ENCODE measurements at places on chromosomes 12 and 14.
A peak's percentile ranks its signal among the peaks of the same experiment; 100 is the strongest.

- DNase-seq, result no peak
These were observed 1.4 kb downstream of the KCNMB4 start for GRCh38 chr12:70367258-70368141.

DNA sequence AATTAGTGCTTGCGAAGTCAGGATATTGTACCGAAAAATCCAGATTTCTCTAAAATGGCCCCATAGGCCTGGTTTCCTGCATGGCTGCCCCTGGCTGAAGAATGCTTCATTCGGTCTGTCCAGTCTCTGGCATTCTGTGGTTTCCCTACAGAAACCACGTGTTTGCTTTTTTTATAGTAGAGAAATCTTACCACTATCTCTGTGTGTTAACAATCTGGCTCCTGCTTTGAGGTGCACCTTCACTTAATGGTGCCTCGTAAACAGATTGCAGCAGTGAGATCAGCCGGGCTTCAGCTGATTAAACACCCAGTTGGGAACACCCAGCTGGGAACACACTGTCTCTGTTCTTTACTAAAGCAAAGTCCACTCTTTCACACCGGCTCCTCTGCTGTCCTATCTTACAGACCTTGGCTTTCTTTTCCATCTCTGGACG is 6.7 kb upstream of the DNAAF2 start:
- no peak for DNase-seq

GRCh38 chr14:52944254-52944653 is 6.6 kb downstream of the FERMT2 start:
- DNase-seq, result no peak

DNA sequence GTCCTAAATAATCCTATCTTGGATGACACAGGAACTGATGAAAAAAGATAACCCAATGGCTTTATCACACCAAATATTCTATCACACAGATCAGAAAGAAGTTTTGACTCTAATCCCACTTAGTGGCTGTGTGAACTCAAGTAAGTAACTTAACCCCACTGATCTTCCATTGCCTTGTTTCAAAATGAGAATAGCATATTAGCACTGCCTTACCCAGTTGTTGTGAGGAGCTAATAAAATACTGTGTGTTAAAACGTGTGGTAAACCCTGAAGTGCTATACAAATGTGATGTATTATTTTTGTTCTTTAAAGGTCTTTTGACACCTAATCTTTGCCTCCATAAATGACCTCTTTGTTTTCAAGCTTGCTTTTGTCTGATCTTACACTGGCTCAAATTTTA is 60.9 kb upstream of the ARID2 start:
- no peak for DNase-seq

GRCh38 chr12:61654698-61655097 is 605.5 kb upstream of the USP15 start:
- no peak for DNase-seq

DNA sequence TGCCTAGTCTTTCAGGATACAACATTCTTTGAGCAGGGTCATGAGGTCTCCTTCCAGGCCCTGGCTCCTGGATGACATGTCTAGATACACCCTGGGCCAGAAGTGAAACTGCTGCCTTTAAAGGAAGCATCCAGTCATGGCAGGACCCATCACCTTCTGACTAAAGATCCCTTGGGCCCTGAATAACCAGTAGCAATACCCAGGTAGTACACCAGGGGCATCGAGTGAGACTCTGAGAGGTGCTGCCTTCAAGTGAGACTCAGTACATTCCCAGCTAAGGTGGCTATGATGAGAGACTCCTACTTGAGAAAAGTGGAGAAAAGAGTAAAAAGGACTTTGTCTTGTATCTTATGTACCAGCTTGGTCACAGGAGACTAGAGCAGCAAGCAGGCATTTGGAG is 23.5 kb downstream of the OR6C68 start:
- no peak for DNase-seq

- no peak for DNase-seq
These were observed 226.1 kb downstream of the ACSS3 start for GRCh38 chr12:81303935-81304334.

- no peak for DNase-seq
These were observed 67.4 kb downstream of the ADGRD1 start for GRCh38 chr12:131021154-131021541.

GRCh38 chr12:50597200-50598195 is 92.7 kb downstream of the DIP2B start:
- peak; percentile 47 for DNase-seq

- no peak for DNase-seq
These were observed 40.0 kb upstream of the CAPRIN2 start for GRCh38 chr12:30794591-30795409.

GRCh38 chr12:91058786-91059185 is 962 bp upstream of the KERA start:
- no peak for DNase-seq
